ENCODE measurements at places on chromosomes 12 and 14.

GRCh38 chr12:86663173-86663572 lies 407.0 kb upstream of the MGAT4C start:
- DNase-seq = no peak

DNA sequence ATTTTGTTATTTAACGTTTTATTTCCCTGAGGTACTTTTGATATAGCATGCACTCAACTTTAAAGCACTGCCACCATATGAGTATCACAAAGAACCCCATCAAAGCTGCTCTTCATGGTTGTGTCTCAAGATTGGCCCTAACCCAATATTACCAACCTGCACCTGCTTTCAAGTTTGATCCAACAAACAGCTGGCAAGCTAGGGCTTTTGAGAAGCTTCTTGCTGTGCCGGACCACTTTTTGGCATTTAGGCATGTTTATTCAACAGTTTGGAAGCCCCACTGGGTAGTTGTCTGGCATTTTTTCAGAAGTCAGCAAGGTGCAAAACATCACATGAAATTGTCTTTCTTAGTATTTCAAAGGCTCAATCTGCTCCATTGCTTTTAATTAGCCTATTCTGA lies 137.2 kb upstream of the PLEKHA5 start:
- DNase-seq = no peak

- no peak for DNase-seq
Observed at GRCh38 chr14:55245657-55246268, 25.5 kb upstream of the FBXO34 start.

GRCh38 chr12:27604431-27604830 lies 80.4 kb downstream of the PPFIBP1 start:
- DNase-seq = no peak

- no peak for DNase-seq
Observed at GRCh38 chr12:67649570-67650387, 1.2 kb downstream of the DYRK2 start.

GRCh38 chr12:103765322-103765721 lies 75.7 kb downstream of the NT5DC3 start:
- no peak for DNase-seq

DNA sequence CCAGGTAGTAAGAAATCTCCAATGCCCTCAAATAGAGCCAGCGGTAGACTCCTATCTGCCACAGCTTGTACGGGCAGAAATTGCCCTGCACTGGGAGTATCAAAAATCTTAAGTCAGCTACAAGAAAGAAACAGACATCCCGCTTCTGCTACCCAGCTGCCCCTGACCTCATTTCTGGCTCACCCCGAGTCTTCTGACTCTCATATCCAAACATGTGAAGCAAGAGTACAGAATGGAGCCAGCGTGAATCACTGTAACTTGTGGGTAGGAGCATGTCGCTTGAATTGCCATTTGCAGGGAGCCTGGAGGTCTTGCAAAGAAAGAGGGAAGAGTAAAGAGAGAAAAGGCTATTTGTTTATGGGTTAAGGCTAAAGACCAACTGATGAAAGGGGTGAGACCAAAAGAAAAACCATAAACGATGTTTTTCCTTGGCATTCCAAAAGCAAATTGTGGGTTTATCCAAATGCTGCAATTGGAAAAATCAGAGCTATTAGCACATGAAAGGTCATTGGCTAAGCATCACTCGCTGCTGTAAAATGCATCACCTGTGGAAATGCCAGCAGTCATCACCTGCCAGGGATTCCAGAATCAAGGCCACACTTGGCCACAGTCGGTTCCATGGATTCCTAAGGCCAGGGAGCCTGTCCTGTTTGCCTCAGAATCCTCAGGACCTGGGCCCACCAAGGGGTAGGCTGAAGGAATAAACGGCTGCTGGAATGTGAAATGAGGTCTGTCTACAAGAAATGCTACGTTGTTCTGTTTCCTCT lies 86.6 kb downstream of the FOXN3 start:
- no peak for DNase-seq

GRCh38 chr12:129862561-129863175 lies 41.2 kb downstream of the TMEM132D start:
- no peak for DNase-seq

DNA sequence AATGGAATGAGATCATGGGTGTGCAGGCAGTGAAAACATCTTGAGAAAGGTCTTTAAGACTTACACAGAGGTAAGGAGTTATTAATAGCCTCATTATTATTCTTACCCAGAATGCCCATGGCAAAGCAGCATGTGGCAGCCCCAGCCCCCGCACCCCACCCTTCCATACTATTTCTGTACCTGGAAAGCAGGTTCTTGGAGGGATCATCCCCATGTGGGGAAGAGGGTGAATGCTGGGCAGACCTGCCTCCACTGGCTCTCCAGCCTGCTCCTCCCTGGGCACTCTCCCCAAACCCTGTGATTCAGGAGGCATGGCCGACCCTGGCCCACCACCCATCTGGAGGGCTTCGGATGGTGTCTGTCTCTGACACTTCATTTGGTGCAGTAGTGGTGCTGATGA lies 28.3 kb downstream of the NPC2 start:
- no peak for DNase-seq

DNA sequence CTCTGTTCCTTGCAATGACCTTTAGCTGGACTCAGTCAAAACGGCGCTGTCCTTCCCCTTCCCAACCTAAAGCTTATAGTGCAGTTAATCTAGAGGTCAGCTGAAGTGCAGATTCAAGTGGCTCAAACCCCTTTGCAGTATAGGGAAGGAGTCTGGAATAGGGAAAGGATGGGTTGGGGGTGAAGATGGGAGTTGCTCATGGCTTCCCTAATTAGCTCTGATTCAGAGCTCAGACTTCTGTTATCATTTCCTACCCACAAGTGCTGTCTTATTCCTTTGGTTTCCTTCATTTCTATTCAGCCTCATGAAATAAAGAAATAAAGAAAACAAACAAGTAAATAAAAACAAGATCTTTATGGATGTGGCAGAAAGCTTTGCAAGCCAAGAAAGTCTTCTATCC lies 264.0 kb upstream of the HMGA2 start:
- DNase-seq = no peak

DNA sequence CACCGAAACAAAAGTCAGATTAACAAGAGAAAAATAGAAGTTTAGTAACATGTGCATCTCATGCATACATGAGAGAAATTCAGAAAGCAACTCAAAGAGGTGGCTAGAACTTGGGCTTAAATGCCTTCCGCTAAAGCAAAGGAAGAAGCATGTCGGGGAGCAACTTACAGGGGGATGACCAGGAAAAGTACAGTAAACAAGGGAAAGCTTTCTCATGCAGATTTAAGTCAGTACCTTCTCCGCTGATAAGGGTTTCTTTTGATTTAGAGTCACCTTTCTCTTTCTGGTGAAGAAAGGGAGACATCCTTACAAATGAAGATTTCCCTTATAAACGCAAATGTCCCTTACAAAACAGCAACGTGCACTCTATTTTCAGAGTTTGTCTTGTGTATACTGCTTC lies 6.0 kb upstream of the RNASE6 start:
- no peak for DNase-seq

DNA sequence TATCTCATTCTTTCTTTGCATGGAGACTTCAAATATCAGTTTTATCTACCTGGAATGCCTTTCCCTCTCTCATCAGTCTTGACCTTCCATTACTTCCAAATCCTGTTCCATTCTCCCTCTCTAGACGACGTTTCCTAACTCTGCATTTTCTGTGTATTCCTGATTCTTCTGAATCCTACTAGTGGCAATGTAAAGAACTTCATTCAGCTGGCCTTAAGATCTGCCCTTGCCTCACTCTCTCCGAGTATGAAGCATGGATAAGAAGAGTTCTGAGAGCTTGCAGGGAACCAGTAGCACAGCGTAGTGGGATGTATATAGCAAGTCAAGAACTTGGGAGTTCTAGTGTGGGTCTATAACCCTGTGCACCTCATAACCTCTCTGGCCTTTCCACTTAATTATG lies 68.5 kb upstream of the HOXC13 start:
- no peak for DNase-seq

All from cardiac septum (tissue), 1 donor.